ENCODE measurements at places on chromosomes 11 and 22.

GRCh38 chr11:88015170-88015569 is 160.1 kb downstream of the RAB38 start:
- no peak for DNase-seq

GRCh38 chr11:57527056-57527631 is 3.4 kb downstream of the TIMM10 start:
- no peak for DNase-seq

- DNase-seq = no peak
These were observed 28.7 kb downstream of the POU2F3 start for GRCh38 chr11:120268686-120269085.

DNA sequence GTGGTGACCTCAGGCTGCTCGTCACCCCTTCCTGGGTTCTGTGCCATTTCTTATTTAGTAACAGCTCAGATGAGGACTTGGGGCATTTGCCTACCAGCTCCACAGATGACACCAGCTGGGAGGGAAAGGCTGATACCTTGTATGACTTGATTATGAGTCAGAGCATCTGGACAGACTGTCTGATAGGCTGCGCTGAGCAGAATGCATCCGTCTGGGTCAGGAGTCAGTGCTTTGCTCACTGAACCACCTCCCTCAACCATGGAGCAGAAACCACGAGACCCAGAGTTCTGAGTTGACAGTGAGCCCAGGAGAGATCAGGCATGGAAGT is 6.8 kb downstream of the ST14 start:
- no peak for DNase-seq

GRCh38 chr11:103811870-103812455 is 224.5 kb upstream of the DDI1 start:
- no peak for DNase-seq

DNA sequence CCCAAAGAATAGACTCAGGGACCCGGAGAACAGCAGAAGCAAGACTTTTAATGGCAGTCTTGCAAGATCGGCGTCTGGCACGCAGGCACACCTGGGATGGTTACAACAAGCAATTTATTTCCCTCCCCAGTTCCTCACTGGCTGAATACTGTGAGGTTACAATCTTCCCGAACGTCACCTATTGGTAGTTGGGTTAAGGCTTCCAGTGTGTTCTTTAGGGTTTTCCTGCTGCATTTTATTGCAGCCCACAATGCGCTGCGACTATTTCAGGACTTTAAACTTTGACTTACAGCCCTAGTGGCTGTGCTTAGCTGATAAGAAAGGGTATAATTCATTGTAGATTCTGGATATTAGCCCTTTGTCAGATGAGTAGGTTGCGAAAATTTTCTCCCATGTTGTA is 11.5 kb upstream of the TRIM68 start:
- DNase-seq = no peak

- DNase-seq = no peak
These were observed 28.6 kb downstream of the C22orf42 start for GRCh38 chr22:32130464-32130863.

GRCh38 chr11:126700768-126701519 is 299.6 kb downstream of the KIRREL3 start:
- no peak for DNase-seq

- peak; percentile 71 for DNase-seq
These were observed 102.7 kb downstream of the COMMD9 start for GRCh38 chr11:36186340-36187175.

- no peak for DNase-seq
These were observed 76.1 kb downstream of the C11orf58 start for GRCh38 chr11:16814410-16815046.

GRCh38 chr22:21446827-21447690 is 20.1 kb upstream of the TMEM191C start:
- no peak for DNase-seq

- no peak for DNase-seq
These were observed 25.3 kb downstream of the SHANK3 start for GRCh38 chr22:50697667-50698506.

- DNase-seq = no peak
These were observed 454 bp upstream of the OTUB1 start for GRCh38 chr11:63985812-63986155.

DNA sequence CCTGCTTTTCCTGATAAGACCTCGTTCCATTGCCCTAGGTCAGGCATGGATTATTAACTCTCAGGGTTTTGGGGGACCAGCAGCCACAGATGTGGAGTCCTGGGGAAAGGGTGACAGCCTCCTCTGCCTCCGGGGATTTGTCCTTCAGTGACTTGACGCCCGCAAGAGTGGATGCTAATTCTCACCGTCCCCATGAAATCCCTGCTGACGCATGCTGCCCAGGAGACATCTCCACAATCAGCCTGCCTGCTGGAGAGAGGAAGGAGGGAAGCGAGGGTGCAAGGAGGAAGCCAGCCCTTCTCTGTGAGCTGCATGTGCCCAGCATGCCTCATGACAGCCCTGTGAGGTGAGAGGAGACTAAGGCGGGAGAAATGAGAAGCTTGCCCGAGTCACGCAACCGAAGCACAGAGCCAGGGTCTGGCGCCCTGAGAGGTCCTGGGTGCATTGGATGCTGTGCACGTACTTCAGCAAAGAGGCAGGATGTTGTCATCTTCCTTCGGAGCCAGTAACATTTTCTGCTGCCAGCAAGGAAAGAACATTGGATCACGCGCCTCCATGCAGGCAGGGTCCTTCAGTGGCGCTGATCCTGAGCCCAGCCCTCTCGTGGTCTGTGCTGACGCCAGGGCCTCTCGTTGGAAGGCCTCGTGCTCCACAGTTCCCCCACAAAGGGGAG is 27.3 kb upstream of the KRTAP5-6 start:
- DNase-seq = no peak

DNA sequence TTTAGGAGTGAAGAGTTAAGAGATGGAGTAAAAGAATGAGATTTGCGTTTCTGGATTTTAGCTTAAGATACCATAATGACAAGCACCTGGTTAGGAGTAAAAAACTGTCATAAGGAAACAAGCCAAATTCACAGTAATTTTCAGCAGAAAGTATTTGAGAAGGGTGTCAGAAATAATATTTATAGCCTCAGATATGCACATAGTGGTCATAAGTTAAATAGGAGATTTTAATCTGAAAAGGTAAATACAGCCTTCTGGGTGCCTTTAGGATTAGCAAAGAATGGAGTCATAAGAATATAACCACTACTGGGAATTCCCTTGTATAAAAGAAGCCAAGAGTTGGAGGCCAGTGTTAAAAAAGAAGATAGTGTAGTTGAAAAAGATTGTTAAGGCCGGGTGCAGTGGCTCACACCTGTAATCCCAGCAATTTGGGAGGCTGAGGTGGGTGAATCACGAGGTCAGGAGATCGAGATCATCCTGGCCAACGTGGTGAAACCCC is 160.1 kb downstream of the SWAP70 start:
- DNase-seq = no peak

DNA sequence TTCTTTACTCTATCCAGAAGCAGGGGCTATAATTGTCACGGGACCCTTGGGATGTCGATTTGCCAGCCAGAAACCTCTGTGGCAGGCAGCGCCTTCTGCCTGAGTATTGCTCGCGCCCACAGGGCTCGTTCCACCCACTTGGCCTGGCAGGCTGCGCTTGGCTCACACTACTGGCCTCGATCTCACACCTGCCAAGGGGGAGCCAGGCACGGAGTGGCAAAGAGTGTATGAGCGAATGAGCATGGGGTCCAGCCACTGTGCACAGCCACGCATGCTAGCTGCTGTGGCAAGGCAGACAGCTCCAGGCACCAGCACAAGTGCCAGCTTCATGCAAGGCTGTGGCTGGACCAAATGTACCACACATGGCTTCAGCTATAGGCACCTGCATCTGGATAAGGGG is 599.8 kb downstream of the DLG2 start:
- no peak for DNase-seq

DNA sequence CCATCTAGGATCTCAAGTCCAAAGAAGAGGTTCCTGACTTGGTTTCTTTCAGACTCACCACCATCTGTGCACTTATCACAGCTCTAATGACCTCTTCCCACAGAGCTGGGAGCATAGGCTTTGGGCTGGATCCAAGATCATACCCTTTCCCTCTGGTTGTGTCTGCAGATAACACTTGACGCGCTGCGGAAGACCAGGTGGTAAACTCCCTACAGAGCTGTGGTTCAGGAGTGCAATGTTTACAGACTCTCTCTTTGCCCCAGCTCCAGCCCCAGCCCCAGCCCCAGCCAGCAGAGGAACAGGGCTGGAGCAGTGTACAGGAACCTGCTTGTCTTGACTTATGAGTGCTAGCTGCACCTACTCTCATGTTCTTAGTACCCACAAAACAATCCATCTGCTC is 274.4 kb upstream of the SYN3 start:
- no peak for DNase-seq

DNA sequence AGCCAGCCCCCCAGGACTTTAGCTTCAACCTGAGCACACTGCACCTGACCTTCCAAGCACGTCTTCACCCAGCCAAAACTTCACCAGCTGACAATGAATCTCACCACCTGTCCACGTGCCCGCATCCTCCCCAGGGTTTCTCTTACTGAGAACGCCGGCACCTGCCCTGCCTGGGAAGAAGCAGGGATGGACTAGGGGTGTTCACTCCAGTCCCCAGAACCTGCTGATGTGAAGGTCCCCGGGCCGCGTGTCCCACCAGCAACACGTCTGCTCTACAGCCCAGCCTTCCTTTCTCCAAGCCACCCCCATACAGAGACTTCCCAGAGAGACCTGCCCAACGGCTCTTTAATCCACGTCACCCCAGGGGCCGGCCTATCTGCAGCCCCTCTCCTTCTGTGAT is 12.8 kb downstream of the CPT1A start:
- no peak for DNase-seq

DNA sequence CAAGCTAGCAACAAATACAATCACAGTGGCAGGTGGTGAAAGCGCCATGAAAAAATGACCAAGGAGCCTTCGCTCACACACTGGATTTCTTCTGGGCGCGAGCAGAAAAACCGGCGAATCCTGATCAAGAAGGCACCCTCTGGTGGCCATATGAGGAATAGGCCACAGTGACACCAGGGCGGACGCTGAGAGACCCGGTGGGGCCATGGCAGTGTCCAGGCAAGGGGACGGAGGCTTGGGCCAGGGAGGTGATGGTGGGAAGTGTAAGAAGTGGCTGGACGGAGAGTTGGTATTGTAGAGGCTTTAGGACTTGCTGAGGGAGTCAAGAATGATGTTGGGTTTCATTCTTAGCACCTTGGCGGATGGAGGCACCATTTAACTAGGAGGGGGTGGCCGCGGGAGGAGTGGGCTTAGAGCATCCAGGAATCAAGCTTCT is 16.9 kb upstream of the RAC2 start:
- DNase-seq = no peak

DNA sequence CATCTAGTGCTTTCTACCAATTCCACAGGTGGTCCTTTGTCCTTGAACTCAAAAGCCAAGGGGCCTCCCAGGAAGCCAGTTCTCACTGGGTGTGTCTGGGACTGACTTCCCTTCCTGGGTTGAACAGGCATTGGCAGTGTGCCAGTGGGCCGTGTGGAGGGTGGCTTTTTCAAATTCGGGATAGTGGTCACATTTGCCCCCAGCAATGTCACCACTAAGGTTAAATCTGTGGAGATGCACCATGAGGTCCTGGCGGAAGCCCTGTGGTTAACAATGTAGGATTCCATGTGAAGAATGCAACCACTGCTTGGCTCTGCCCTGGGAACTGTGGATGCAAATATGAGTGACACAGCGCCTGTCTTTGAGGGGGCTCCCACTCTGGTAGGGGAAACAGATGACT is 53.2 kb upstream of the MTNR1B start:
- DNase-seq = no peak

- DNase-seq = no peak
These were observed 123.9 kb downstream of the PAX6 start for GRCh38 chr11:31687256-31687655.

GRCh38 chr11:113163291-113164030 is 150.9 kb upstream of the TTC12 start:
- DNase-seq = no peak

DNA sequence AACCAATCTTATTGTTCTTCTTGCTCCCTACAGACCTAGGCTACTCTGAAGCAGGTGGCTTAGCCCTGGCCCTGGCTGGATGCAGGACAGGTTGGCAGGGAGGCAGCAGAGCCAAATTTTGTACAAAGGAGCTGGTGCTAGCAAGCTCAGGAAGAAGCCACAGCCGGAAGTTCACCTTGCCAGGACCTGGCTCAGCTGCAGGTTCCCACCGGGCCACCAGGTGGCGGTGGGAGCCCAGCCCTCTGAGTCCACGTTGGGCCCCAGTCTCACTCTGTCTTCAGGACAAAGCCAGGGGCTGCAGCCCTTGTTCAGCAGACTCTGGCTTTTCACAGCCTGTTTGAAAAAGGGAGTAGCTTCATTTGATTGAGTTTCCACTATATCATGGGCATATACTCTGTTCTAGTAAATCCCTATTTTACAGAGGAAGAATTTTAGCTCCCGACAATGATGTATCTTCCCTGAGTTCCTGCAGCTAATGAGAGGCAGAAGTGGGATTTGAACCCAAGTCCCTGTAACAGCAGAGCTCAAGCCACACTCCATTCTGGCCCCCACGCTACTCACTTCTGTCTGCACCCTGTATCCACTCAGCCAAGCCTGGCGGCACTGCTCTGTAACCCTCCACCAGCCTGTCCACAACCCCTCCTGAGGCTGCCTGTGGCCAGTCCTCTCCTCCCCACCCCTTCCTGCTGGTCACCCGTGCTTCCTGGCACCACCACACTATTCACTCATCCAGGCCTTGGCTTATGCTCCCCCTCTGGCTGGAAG is 3.3 kb downstream of the TKFC start:
- DNase-seq = peak; percentile 52

GRCh38 chr22:23115369-23115768 is 26.4 kb downstream of the RSPH14 start:
- DNase-seq = no peak

DNA sequence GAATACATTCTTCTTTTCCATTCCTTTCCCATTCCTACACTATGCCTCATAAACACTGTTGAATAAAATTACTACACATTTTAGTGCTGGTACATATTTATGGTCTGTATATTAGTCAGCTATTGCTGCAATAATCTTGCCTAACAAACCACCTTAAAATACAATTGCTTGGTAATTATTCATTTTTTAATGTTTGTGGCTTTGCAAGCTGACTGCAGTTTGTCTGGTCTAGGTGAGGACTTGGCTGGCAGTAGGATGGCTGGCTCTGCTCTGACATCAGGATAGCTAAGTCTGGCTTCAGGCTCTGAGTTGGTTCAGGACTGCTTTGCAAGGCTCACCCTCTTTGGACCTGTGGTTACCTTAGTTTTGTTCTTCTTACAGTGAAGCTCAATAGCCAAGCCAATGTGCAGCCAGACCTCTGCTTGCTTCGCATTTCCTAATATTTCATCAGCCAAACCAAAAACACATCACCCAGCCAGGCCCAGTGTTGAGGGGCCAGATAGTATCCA is 913.4 kb upstream of the RAG2 start:
- no peak for DNase-seq

DNA sequence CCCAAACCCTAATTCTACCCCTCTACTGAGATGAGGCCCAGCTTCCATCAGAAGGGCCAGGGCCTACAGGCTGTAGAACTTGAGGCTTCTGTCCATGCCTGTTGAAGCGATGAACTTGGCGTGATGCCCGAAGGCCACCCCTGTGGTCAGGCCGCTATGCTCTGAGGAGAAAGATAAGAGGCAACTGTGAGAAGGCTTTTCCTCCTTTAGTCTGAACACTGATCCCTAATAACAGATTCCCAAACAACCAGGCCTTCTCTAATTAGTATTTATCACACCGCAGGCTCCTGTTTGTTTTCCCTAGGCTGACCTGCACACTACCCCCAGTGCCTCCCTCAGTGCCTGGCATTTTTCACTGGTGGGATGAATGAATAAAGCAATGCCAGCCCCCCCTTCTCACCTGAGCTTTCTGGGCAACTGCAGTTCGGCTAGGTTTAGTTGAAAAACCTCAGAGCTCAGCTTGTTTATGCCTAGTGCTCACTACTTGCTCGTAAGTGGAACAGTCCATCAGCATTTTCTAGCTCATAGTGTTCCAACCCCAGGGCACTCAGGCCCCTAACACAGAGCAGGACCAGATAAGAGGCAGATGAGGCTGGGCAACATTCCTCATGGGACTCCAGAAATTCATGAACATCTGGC is 15.2 kb downstream of the PRPF19 start:
- no peak for DNase-seq

Measured in gastrocnemius medialis (tissue), 4 donors.